Coronary artery (tissue), 2 donors: ENCODE measurements at places on chromosomes 6 and 20.
A peak's percentile ranks its signal among the peaks of the same experiment; 100 is the strongest.

DNA sequence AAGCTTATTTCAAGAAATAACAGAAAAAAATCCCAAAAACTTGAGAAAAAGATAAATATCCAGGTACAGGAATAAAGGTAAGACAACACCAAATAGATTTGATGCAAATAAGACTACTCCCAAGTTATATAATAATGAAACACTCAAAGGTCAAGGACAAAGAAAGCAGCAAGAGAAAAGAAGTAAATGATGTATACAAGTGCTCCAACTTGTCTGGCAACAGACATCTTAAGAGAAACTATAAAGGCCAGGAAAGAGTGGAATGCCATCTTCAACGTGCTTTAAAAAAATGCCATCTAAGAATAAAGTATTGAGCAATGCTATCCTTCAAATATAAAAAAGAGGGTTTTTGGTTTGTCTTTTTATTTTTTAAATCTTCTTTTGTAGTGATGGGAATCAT lies 54.2 kb downstream of the REV3L start:
- no peak for DNase-seq

- no peak for DNase-seq
These were observed 349.2 kb downstream of the TPBG start for GRCh38 chr6:82712826-82713225.

DNA sequence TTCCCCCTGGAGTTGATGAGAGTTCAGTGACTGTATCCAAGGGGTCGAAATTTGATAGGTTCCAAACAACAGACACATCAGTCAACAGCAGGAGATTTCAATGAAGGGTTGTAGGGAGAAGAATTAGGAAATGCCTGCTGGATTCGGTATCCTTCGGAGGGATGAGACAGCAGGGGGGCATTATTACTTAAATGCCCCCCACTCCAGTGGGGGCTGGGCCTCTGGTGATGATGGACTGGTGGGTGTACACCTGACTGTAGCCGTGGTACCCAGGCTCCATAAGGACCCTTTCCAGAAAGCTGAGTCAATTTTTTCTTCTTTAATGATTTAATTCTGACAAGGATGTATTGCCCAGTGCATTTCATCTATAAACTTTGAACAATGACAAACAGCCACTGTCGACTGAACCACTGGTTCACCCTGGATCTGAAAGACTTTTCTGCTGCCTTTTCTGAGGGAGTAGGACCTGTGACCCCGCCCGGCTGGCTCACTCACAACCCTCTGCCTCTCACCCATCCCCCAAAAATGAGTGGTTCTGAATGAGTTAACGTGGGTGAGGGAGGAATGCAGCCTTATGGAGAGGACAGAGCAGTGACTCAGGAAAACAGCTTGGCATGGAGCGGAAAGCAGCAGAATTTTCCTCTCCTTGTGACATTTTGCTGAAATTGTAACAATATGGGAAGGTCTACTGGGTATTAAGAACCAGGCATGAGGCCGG lies 41.0 kb downstream of the ZMYND8 start:
- DNase-seq: peak; percentile 86

- no peak for DNase-seq
These were observed 1.5 kb downstream of the RPS18 start for GRCh38 chr6:33273129-33273923.

GRCh38 chr6:32413427-32414047 lies 6.6 kb upstream of the BTNL2 start:
- peak; percentile 81 for DNase-seq

- no peak for DNase-seq
These were observed 48.2 kb downstream of the IRF4 start for GRCh38 chr6:439641-440167.
